ENCODE measurements at places on chromosomes 13 and 19.

DNA sequence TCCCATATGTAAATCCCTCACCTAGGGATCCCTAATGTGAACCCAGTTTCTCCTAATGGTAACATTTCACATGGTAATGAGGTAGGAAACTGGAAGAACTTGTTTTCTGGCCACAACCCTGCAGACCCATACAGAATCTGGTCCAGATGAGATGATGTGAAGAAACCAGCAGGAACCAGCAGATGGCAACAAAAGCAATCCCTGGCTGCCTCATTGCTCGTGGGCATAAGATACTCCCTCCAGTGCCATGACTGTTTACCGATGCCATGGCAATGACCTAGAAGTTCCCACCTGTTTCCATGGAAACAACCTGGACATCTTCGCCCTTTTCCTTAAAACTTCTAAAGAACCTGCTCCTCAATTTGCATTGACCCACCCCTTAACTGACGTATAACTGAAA, 1.4 kb upstream of the CD209 start:
- no peak for DNase-seq
- no peak overlapping the region for H3K27ac ChIP-seq
- H3K27me3 ChIP-seq = peaks cover 2% of the 10 kb centered on the region
- H3K4me3 ChIP-seq = no peak overlapping the region

GRCh38 chr13:45595965-45596364, 19.6 kb downstream of the ERICH6B start:
- no peak overlapping the region for H3K4me3 ChIP-seq
- H3K4me1 ChIP-seq = no peaks in the 10 kb centered on the region
- DNase-seq = no peak
- H3K27ac ChIP-seq = no peak overlapping the region
- peaks cover 18% of the 10 kb centered on the region for H3K27me3 ChIP-seq
- H3K36me3 ChIP-seq = no peaks in the 10 kb centered on the region

DNA sequence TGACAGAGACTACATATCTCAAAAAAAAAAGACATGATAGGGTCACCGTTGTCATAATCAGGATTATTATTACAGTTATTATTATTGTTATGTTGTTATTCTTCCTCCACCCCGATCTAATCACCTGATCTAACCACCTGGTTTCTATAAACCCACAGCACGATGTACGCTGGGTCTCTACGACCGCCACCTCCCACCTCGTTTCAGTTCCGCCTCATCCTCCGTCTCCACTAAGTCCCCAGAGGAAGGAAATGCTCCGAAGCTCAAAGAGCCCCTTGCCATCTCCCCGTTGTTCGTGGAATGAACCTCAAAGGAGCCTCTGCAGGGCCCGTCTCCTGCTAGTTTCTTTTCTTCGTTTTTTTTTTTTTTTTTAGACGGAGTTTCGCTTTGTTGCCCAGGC, 15.9 kb upstream of the MEIS3 start:
- H3K36me3 ChIP-seq = peaks cover 4% of the 10 kb centered on the region
- H3K4me1 ChIP-seq = peaks cover 39% of the 10 kb centered on the region
- peak; percentile 78 for DNase-seq
- H3K27ac ChIP-seq = no peak overlapping the region
- H3K4me3 ChIP-seq = no peak overlapping the region

- no peak overlapping the region for H3K4me3 ChIP-seq
- H3K4me1 ChIP-seq = peaks cover 16% of the 10 kb centered on the region
- peaks cover 6% of the 10 kb centered on the region for H3K36me3 ChIP-seq
- no peak for DNase-seq
- no peaks in the 10 kb centered on the region for H3K27me3 ChIP-seq
- no peak overlapping the region for H3K27ac ChIP-seq
Observed at GRCh38 chr13:97295283-97296182, 73.4 kb downstream of the MBNL2 start.

- H3K27me3 ChIP-seq = peaks cover 35% of the 10 kb centered on the region
- no peak for DNase-seq
- no peak overlapping the region for H3K4me3 ChIP-seq
Observed at GRCh38 chr19:16290692-16291091, 33.9 kb upstream of the KLF2 start.

GRCh38 chr13:110274687-110275086, 32.3 kb downstream of the COL4A1 start:
- peaks cover 4% of the 10 kb centered on the region for H3K27me3 ChIP-seq
- H3K36me3 ChIP-seq = no peaks in the 10 kb centered on the region
- H3K27ac ChIP-seq = no peak overlapping the region
- no peaks in the 10 kb centered on the region for H3K4me1 ChIP-seq

GRCh38 chr13:36981156-36981743, 17.9 kb downstream of the ALG5 start:
- H3K4me1 ChIP-seq = peaks cover 4% of the 10 kb centered on the region
- DNase-seq = peak; percentile 35
- no peak overlapping the region for H3K4me3 ChIP-seq
- H3K27me3 ChIP-seq = no peaks in the 10 kb centered on the region

- no peaks in the 10 kb centered on the region for H3K36me3 ChIP-seq
- no peaks in the 10 kb centered on the region for H3K27me3 ChIP-seq
- no peak for DNase-seq
- no peaks in the 10 kb centered on the region for H3K4me1 ChIP-seq
- H3K27ac ChIP-seq = no peak overlapping the region
- H3K4me3 ChIP-seq = no peak overlapping the region
Observed at GRCh38 chr13:84445776-84446175, 563.5 kb upstream of the SLITRK1 start.

DNA sequence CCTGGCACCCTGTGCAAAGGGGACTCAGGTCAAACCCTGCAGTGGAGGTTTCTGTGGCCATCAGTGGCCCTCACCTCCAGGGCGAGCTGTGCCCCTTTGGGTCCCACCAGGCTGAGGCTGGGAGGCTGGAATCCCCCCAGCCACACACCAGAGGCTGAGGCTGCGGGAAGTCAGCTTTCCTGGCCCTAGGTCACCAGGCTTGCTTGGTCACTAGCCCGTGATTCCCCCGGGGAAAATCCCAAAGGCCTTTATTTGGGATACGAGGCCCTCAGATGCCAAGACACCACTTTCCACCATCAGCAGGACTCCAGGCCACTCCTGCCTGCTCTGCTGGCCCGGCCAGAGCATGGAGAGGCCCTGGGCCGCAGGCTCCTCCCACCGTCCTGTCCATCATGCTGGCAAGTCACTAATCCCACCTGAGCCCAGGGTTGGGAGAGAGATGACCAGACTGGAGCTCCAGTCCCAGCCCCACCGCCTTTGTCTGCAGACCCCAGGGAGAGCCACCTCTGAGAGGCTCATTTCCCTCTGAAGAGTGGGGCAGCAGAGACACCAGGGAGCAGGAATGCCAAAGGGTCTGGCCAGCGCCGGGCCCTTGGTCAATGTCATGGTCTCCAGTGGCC, 4.7 kb downstream of the NKPD1 start:
- no peak for DNase-seq
- H3K36me3 ChIP-seq = peaks cover 7% of the 10 kb centered on the region
- no peak overlapping the region for H3K4me3 ChIP-seq

DNA sequence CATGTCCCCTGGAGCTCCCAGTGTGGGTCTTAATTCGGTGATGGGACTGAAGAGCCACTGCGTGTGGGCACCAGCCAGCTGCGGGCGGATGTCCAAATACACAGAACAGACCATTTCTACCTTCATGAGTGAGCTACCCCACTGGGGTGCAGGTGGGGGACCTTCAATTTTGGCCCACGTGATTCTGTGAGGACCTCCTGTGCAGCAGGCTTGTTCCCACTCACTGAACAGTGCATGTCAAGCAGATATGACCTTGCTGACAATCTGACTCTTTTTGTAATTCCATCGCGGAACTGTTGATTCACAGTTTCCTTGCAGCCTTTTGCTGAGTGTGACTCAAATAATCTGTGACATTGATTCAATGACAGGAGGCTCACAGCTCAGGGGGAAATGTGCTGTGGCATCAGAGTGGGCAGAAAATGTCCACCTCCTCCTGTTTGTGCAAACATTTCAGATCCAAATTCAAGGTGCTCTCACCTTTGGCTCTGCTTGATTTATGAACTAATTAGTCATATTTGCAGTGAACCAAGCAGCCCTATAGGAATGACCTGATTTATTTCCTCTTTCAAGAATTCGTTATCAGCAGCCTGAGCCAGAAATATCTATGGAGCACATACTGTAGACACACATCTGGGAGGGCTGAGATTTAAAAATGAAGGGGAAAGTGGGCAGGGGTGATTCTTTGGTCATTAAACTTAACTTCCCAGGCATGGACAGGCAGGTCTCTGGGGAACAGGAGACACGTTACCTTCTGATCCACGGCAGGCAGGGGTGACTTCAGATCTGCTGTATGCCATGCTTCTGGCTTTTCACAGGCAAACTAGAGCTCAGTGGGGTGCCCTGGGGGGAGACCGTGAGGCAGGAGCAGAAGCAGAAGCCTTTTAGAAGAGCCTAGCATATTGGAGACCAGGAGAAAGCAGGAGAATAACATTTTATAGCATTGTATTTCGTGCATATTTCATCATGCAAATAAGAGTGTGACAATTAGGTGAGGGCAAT, 170.0 kb upstream of the KL start:
- H3K27ac ChIP-seq = peak overlapping the region; percentile 14
- DNase-seq = no peak
- H3K4me3 ChIP-seq = no peak overlapping the region
- H3K27me3 ChIP-seq = peaks cover 2% of the 10 kb centered on the region
- peaks cover 2% of the 10 kb centered on the region for H3K36me3 ChIP-seq

GRCh38 chr13:113322043-113322461, 25.0 kb downstream of the LAMP1 start:
- peaks cover 28% of the 10 kb centered on the region for H3K36me3 ChIP-seq
- no peaks in the 10 kb centered on the region for H3K4me1 ChIP-seq
- H3K27ac ChIP-seq = no peak overlapping the region
- H3K4me3 ChIP-seq = no peak overlapping the region
- DNase-seq = no peak
- no peaks in the 10 kb centered on the region for H3K27me3 ChIP-seq

GRCh38 chr13:40982772-40983171, 36.3 kb downstream of the ELF1 start:
- H3K27ac ChIP-seq = peak overlapping the region; percentile 91
- H3K27me3 ChIP-seq = no peaks in the 10 kb centered on the region
- peaks cover 56% of the 10 kb centered on the region for H3K4me1 ChIP-seq

DNA sequence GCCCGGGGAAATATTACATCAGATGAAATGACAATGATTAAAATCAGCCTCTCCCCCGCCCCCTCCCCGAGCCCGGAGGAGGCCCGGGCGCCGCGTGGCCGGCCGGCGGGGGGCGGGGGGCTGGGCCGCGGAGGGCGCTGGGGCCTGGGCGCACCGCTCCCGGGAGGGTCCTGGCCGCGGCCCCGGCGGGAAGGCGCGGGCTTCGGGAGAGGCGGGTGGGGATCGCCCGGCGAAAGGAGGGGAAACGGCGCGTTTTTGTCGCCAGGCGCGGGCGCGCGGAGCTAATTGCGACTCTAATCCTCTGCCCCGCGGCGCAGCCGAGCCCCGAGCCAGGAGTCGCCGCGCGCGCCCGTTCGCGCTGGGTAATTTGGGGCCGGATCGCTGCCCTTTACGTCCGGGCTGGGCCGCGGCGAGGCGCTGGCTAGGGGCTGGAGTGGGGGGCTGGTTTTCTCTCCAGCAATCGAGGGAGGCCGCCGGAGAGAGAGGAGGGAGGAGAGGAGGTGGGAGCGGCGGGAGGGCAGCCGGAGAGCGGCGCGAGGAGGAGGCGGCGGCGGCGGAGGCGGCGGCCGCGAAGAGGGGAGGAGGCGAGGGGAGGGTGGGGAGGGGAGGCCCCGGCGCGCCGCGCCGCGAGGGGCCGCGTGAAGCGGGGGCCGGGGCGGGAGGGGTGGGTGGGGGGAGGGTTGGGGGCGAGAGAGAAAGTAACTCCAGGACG, at the start of gene KCTD15:
Gene KCTD15 (plus strand): TSS at position 707 of the 712 bp plus-strand sequence. CDS start 3,585 bp downstream, outside the sequence.
- DNase-seq = peak; percentile 77
- peak within 1 kb of the TSS; percentile 85 for H3K4me3 ChIP-seq
- peaks cover 1% of the 10 kb centered on the region for H3K4me1 ChIP-seq
- peaks cover 37% of the 10 kb centered on the region for H3K27me3 ChIP-seq

GRCh38 chr13:48163061-48163460, 68.2 kb upstream of the MED4 start:
- no peak overlapping the region for H3K4me3 ChIP-seq
- peaks cover 10% of the 10 kb centered on the region for H3K27me3 ChIP-seq
- DNase-seq = no peak
- H3K27ac ChIP-seq = no peak overlapping the region

- DNase-seq = no peak
- H3K27ac ChIP-seq = no peak overlapping the region
- H3K4me1 ChIP-seq = peaks cover 4% of the 10 kb centered on the region
- H3K27me3 ChIP-seq = no peaks in the 10 kb centered on the region
- no peak overlapping the region for H3K4me3 ChIP-seq
Observed at GRCh38 chr19:28316464-28316863, 896.5 kb downstream of the UQCRFS1 start.

DNA sequence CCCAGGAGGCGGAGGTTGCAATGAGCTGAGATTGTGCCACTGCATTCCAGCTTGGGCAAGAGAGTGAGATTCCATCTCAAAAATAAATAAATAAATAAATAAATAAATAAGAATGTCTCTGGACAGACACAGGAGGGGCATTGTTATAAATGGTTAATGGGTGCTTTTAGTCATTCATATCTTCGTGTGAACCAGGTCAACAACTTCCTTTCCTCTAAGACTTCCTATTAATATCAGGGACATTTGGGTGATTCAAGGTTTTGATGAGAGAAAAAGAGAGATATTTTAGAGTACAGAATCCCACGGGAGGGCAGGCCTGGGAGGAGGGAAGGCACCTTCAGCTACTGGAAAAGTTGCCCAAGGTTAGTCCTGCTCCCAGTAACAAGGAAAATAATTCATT, 23.9 kb downstream of the DHRS12 start:
- no peak for DNase-seq
- H3K27ac ChIP-seq = no peak overlapping the region
- no peaks in the 10 kb centered on the region for H3K36me3 ChIP-seq

DNA sequence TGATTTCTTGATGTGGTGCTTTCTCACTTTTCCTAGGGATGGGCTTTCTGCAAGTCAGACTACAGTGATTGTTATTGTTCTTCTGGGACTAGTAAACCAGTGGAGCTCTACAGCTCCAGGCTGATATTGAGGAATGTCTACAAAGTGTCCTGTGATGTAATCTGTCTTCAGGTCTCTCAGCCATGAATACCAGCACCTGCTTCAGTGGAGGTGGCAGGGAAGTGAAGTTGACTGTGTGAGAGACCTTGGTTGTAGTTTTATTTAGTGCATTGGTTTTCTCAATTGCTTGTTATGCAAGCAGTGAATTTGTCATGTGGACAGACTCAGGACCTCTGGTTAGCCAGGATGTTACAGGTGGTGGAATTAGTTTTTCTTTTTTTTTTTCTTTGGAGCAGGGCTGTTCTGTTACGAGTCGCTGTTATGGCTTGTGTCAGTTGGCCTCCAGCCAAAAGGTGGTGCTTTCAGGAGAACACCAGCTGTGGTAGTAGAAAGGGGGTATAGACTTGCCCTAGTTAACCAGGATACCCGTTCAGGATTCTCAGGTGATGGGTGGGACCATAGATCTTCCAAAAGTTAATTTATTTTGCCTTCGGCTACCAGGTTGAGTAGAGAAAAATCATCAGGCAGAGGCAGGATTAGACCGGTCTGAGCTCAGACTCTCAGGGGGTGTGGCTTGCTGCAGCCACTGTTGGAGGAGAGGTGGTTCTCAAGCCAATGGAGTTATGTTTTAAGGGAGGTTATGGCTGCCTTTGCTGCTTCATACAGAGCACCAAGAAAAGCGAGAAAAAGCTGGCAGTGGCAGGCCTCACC, 11.9 kb upstream of the ZNF675 start:
- DNase-seq = peak; percentile 18
- no peaks in the 10 kb centered on the region for H3K36me3 ChIP-seq
- no peak overlapping the region for H3K27ac ChIP-seq
- H3K4me3 ChIP-seq = no peak overlapping the region
- H3K4me1 ChIP-seq = no peaks in the 10 kb centered on the region
- H3K27me3 ChIP-seq = no peaks in the 10 kb centered on the region

Measured in activated CD4-positive, alpha-beta T cell treated with anti-CD3 and anti-CD28 coated beads, Interleukin-2, amount 10 ng/mL, durations not matched to agents 24 days and 14 days (primary cell).